Astrocyte (in vitro differentiated cells and primary cell): ENCODE measurements at places on chromosomes 4 and X. TPM values are rescaled to one million over a fixed set of nuclear protein-coding genes. Genes with fewer than 3 reads are reported as not detected.

GRCh38 chr4:82524570-82525152 is 37.1 kb downstream of the TMEM150C start:
- H3K4me3 ChIP-seq: no peak overlapping the region
- no peaks in the 10 kb centered on the region for H3K4me1 ChIP-seq
- peaks cover 3% of the 10 kb centered on the region for H3K27me3 ChIP-seq
- no peaks in the 10 kb centered on the region for H3K36me3 ChIP-seq

DNA sequence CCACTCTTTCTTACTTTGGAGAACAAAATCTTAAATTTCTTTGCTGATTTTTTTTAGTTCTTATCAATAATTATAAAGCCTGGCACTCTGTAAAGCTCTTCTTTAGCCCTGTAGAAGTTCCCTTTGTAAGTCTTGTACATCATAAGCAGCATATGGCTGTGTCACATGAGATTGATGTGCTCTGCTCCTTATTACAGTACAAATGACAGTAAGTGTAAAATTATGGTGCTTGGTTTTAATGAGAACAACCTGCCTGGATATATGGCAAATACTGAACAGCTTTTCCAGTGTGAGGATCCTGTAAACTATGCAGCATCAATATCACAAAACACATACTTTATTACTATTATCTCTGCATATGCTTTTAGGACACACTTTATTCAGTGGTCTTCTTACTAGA is 145.9 kb upstream of the GNPDA2 start:
- H3K27me3 ChIP-seq: no peaks in the 10 kb centered on the region
- DNase-seq: no peak
- H3K4me3 ChIP-seq: no peak overlapping the region

DRP2 gene
- total RNA-seq: 4.2 and 5.4 TPM in 2 replicates

- H3K27me3 ChIP-seq: no peaks in the 10 kb centered on the region
- H3K4me1 ChIP-seq: no peaks in the 10 kb centered on the region
- no peak for DNase-seq
- H3K4me3 ChIP-seq: no peak overlapping the region
- H3K27ac ChIP-seq: no peak overlapping the region
These were observed 83.8 kb downstream of the FAM53A start for GRCh38 chr4:1600211-1600780.

GRCh38 chr4:4599481-4600275 is 57.8 kb upstream of the STX18 start:
- H3K4me1 ChIP-seq: no peaks in the 10 kb centered on the region
- DNase-seq: no peak
- H3K36me3 ChIP-seq: no peaks in the 10 kb centered on the region
- H3K27me3 ChIP-seq: no peaks in the 10 kb centered on the region

GRCh38 chrX:87874043-87874442 is 356.4 kb downstream of the KLHL4 start:
- H3K4me1 ChIP-seq: no peaks in the 10 kb centered on the region
- no peaks in the 10 kb centered on the region for H3K27me3 ChIP-seq
- no peak for DNase-seq
- no peaks in the 10 kb centered on the region for H3K36me3 ChIP-seq
- H3K4me3 ChIP-seq: no peak overlapping the region
- no peak overlapping the region for H3K27ac ChIP-seq

- H3K4me3 ChIP-seq: no peak overlapping the region
- DNase-seq: no peak
- no peaks in the 10 kb centered on the region for H3K36me3 ChIP-seq
- peaks cover 50% of the 10 kb centered on the region for H3K4me1 ChIP-seq
- no peak overlapping the region for H3K27ac ChIP-seq
These were observed 48.5 kb downstream of the TSPAN5 start for GRCh38 chr4:98609934-98610333.

GRCh38 chr4:92235731-92236130 is 68.0 kb upstream of the GRID2 start:
- peak; percentile 13 for DNase-seq
- no peaks in the 10 kb centered on the region for H3K27me3 ChIP-seq
- no peak overlapping the region for H3K27ac ChIP-seq
- H3K4me3 ChIP-seq: no peak overlapping the region
- H3K36me3 ChIP-seq: no peaks in the 10 kb centered on the region
- peaks cover 18% of the 10 kb centered on the region for H3K4me1 ChIP-seq

IBSP gene
- total RNA-seq: not detected in 2 replicates

ZFP42 gene
- 4.5 and 4.9 TPM in 2 replicates for total RNA-seq

GRCh38 chr4:169968999-169969398 is 57.2 kb downstream of the MFAP3L start:
- peaks cover 21% of the 10 kb centered on the region for H3K4me1 ChIP-seq
- H3K4me3 ChIP-seq: no peak overlapping the region
- DNase-seq: peak; percentile 89
- peak overlapping the region; percentile 77 for H3K27ac ChIP-seq
- no peaks in the 10 kb centered on the region for H3K36me3 ChIP-seq

HCFC1 gene
- total RNA-seq: 58.1 and 61.2 TPM in 2 replicates

ADH5 gene
- total RNA-seq: 187 and 210 TPM in 2 replicates

DNA sequence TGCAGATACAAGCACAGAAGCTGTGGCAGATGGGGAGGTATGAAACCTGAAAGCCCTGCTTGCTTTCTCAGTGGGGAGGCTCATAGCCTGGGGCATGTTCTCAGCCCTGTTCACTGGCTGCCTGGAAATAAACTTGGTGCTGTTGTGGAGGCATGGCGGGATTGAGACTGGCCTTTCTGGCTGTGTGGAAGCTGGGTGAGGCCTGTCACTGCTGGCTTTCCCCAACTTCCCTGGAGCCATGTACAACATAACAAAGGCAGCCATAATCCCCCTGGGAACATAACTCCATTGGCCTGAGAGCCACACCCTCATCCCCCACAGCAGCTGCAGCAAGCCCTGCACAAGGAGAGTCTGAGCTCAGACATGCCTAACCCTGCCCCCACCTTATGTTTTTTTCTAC is 237.7 kb upstream of the TLL1 start:
- DNase-seq: no peak
- no peaks in the 10 kb centered on the region for H3K4me1 ChIP-seq
- H3K36me3 ChIP-seq: no peaks in the 10 kb centered on the region
- no peaks in the 10 kb centered on the region for H3K27me3 ChIP-seq

GRCh38 chr4:168854350-168854921 is 155.6 kb downstream of the CBR4 start:
- DNase-seq: no peak
- H3K36me3 ChIP-seq: peaks cover 27% of the 10 kb centered on the region
- no peak overlapping the region for H3K4me3 ChIP-seq
- H3K27ac ChIP-seq: peak overlapping the region; percentile 6
- H3K4me1 ChIP-seq: peaks cover 44% of the 10 kb centered on the region
